ENCODE measurements at places on chromosomes 7 and 10. TPM values are rescaled to one million over a fixed set of nuclear protein-coding genes. Genes with fewer than 3 reads are reported as not detected.

Gene GCK
- polyA plus RNA-seq = 0.64 TPM

Gene CPA5
- polyA plus RNA-seq = 0.20 TPM

Gene DNAJB9
- polyA plus RNA-seq = 49.3 TPM

Gene TMEM176A
- 60.4 TPM for polyA plus RNA-seq

Gene PWWP2B
- polyA plus RNA-seq = 9.2 TPM

Gene SUGCT
- polyA plus RNA-seq = 0.75 TPM

Gene PILRA
- 2.0 TPM for polyA plus RNA-seq

Gene CHST12
- polyA plus RNA-seq = 20.4 TPM

Gene TBL2
- 10.0 TPM for polyA plus RNA-seq

Gene NPSR1
- polyA plus RNA-seq = not detected

Gene COA1
- polyA plus RNA-seq = 38.2 TPM

Data from adipose tissue (tissue), 3 donors.